Left lobe of liver (tissue), 2 donors: ENCODE measurements at places on chromosomes 12 and 14. TPM values are rescaled to one million over a fixed set of nuclear protein-coding genes. Genes with fewer than 3 reads are reported as not detected.
A peak's percentile ranks its signal among the peaks of the same experiment; 100 is the strongest.

- no peak for DNase-seq
These were observed 226.9 kb upstream of the CRY1 start for GRCh38 chr12:107320033-107320928.

DNA sequence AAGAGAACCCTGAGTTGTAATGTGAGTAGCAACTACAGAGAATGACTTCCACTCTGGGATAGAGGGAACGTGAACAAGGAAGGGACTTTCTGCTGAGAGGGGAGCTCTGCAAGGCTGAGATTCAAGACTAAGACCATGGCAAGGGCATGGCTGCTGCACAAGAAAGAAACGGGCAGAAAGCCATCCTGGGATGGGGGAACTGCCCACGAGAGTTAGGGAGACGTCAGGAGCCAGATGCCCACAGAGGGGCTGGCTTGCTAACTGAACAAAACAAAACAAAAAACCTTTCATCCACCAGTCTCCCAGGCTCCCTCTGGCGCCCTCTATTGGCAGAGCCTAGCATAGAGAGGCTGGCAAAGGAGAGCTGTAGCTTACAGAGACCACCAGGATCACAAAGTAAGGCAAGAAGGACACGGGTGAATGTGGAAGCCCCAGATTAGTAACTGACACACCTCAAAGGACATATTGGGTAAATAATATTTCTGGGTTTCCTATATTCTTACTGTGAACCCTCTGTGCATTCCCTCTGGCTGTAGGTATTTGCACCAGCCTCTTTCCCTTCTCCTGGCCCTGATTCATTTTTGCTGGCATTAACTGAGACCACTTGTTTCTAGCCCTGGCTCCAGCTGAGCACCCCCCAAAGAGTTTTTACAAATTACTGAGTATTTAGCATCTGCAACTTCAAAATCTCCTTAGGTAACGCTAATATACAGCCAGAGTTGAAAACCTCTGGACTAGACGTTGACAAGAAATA is 338.3 kb downstream of the EMP1 start:
- DNase-seq = peak; percentile 72

LALBA gene
- total RNA-seq = not detected

ITGB7 gene
- 8.6 TPM for total RNA-seq
